Articular chondrocyte of knee joint (primary cell): ENCODE measurements at places on chromosomes 11 and 22. TPM values are rescaled to one million over a fixed set of nuclear protein-coding genes. Genes with fewer than 3 reads are reported as not detected.

NPAS4 gene
- under 0.01 TPM in 1 of 2 replicates, not detected in the other for total RNA-seq

TMEM132A gene
- total RNA-seq: 3.4 and 5.2 TPM in 2 replicates

GLYAT gene
- total RNA-seq: not detected in 2 replicates

SOX6 gene
- total RNA-seq: 8.4 and 11.6 TPM in 2 replicates

C11orf86 gene
- not detected in 2 replicates for total RNA-seq

FAM227A gene
- 3.1 and 3.3 TPM in 2 replicates for total RNA-seq

FGF3 gene
- not detected in 2 replicates for total RNA-seq

DEPDC7 gene
- total RNA-seq: 15.5 and 20.8 TPM in 2 replicates

OR51I1 gene
- total RNA-seq: 0.22 TPM in 1 of 2 replicates, not detected in the other

ROBO4 gene
- total RNA-seq: 0.26 and 1.1 TPM in 2 replicates

ACR gene
- total RNA-seq: not detected in 2 replicates

MICAL2 gene
- total RNA-seq: 36.7 and 43.6 TPM in 2 replicates

APOBEC3B gene
- total RNA-seq: 3.1 and 5.1 TPM in 2 replicates
